ENCODE measurements at places on chromosomes 7 and 10.

DNA sequence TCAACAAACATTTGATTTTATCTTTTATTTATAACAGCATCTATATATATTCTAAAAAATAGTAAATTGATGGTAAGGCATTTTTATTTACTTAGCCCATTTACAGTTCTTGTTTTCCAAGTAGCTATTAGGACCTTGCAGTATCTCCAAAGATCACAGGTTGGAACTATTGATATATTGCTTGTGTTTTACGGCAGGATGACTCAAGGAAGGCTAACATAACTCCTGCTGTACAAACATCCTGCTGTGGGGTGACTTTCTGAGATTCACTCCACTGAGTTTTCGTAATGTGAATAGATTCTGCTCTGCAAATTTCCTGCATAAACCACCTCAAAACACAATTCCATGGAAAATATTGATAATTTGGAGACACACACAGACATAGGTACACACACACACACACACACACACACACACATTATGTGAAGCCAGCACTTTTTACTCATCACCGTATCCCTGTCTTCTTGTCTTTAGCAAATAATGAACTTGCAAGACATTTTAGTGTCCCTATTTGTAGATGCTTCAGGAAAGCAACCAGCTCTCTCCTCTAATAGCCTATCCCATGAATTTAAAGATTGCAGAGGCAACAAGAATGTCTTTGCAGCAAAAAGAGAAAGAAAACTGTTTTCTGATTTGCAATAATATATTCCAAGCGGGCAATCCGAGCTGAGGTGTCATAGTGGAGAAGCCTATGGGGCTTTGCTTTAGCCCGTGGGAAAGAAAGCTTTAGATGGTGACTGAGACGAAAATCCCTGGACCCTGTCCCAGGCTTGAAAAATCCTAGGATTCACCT is 722 bp downstream of the AGR2 start:
- no peak for DNase-seq

GRCh38 chr10:69320521-69320920 is 42.2 kb downstream of the HK1 start:
- DNase-seq = no peak

- DNase-seq = no peak
Observed at GRCh38 chr7:80216996-80217842, 82.6 kb downstream of the GNAI1 start.

- DNase-seq = no peak
Observed at GRCh38 chr7:83921271-83921940, 272.5 kb upstream of the SEMA3E start.

- DNase-seq = no peak
Observed at GRCh38 chr10:93344691-93345090, 137.4 kb downstream of the MYOF start.

DNA sequence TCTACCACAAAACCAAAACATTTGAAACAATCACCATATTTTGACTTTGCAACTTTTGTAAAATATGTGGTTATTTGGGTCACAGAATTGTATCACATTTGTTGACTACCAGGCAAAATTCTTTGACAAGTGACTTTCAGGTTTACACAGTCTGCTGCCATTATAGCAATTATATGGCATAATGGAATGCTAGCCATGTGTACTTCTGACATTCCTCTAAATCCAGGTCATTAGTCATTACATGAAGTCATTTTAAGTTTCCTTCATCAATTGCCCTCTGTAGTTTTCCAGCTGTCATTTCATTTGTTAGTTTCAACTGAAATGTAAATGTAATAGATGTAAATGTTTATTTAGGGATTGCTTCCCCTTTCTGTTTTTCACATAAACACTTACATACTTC is 137.5 kb downstream of the IMMP2L start:
- DNase-seq = no peak

- DNase-seq = no peak
Observed at GRCh38 chr10:120735773-120736371, 115.3 kb upstream of the WDR11 start.

GRCh38 chr7:43764039-43764761 is 5.7 kb downstream of the BLVRA start:
- DNase-seq = peak; percentile 54

GRCh38 chr10:44477046-44477425 is 92.1 kb upstream of the CXCL12 start:
- no peak for DNase-seq

GRCh38 chr7:69476416-69476815 is 121.9 kb upstream of the AUTS2 start:
- no peak for DNase-seq

DNA sequence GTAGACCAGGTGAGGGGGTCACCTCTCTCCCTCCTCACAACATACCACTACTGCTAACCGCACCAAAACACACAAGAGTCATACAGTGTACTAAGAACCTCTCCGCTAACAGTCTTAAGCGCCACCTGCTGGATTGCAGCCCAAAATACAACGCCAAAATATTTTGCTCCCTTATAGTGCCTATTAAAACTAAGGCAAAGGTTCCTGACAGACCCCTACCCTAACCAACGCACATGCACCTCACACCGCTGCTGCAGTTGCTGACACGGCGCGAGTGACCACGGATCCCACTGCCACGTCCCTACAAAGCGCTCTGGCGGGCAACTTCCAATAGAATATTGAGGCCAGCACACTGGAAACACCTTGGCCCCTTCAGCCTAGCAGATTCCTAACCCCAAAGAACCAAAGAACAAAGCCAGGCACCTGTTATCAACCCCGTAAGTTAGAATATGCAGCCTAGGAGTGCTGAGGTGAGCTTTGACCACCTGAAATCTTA is 563.6 kb upstream of the SEMA3D start:
- DNase-seq = no peak

DNA sequence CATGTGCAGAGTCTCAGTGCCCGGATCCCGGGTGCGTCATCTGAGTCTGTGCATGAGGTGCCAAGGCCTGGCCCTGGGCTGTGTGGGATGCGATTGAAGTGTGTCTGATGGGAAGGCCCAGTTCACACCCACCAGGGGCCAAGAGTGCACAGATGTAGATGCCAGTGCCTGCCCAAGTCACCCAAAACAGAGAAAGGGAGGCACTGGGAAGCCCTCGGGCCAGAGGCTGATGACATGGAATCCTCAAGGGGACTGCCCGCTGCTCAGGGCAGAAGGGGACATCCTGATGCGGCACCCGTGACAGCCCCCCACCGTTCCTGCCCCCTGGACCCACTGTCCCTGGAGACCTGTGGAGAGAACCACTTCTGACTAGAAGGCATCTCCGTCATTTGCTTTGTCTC is 72.2 kb upstream of the ZNF479 start:
- no peak for DNase-seq

DNA sequence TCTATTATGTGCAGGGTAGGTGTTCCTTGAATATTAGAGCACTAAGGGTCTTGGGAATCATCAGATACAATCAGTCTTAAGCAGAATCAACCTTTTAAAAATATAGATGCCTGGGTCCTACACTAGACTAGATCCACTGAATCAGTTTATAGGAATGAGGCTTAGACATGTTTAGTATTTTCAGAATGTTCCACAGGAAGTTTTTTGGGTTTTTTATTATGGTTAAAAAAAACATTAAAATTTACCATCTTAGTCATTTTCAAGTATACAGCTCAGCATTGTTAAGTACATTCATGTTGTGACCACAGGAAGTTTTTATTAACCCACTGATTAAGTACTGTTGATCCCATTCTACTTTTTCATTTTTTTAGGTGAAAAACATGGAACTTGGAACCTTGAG is 135.7 kb downstream of the LCOR start:
- no peak for DNase-seq

DNA sequence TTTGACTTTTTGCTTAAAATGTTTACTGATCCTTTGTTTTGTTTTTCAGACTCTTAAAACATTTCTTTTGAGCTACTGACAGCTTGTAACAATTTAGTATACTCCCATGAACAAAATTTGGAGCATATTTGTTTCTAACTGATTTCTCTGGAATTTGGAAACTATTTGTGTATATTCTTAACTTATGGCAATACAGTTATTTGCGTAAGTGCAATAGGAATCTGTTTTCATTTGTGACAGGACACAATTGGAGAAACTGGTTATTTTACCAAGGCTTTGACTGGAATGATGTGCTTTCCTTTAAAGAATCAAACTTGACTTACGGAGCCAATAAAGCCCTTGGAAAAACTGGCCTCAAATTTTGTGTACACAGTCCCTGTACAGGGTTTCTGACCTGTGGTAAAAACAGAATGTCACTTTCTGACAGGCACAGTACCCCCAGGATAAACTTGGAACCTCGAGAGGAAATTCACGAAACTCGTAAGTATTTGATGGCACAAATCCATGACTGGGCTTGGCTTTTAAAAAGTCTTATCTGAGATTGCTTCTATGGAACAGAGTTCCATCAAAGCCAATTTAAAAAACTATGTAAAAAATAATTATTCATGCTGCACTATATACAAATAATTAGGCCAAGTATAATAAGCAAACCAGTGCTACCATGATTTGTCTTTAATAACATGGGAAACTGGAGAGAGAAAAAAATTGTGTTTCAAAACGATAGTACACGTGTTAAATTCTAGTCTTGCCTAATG is 70.4 kb downstream of the ST8SIA6 start:
- no peak for DNase-seq

DNA sequence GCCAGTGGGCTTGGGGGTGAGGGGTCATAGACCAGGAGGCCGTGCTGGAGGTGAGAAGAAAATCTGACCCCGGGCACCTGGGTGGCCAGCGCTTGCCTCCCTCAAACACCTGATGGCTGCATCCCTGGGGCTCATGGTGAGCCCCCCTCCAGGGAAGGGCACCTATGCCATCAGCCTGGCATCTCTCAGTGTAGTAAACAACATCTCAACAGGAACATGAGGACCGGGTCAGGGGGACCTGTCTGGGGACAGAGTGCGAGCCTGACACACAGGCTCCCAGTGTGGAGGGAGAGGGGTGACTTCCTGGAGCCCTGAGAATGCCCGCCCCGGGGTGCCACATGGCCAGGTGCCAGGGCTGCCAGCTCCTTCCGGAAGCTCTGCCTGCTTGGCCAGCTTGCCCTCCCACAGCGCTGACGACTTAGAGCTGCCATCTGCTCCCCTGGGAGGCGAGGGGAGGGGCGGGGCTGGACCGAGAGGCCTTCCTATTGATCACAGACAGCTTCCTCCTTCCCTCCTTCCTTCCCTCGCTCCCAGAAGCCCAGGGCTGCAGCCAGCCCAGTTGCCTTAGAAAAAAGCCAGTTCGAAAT is 12.3 kb downstream of the STX1A start:
- no peak for DNase-seq

DNA sequence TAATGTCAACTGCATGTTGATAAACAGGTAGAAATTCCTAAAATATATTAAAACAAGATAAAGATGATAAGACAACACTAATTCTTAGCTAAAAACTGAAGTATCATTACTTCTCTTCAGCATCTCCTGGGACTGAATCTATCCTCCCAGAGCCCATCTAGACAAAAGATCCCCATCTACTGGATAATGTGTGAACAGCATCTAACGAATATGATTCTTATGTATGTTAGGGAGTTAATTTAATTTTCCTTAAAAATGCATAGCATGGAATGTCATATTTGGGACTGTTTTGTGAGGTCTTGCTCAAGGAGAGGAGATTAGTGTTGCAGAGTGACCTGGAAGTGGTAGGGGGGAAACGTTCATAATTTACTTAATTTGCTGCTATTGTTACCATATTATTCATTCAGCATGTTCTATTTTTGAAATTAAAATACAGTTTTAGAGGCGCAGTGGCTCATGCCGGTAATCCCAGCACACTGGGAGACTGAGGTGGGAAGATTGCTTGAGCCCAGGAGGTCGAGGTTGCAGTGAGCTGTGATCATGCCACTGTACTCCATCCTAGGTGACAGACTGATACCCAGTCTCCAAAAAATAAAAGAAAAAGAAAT is 305.1 kb upstream of the CSTF2T start:
- DNase-seq = no peak

DNA sequence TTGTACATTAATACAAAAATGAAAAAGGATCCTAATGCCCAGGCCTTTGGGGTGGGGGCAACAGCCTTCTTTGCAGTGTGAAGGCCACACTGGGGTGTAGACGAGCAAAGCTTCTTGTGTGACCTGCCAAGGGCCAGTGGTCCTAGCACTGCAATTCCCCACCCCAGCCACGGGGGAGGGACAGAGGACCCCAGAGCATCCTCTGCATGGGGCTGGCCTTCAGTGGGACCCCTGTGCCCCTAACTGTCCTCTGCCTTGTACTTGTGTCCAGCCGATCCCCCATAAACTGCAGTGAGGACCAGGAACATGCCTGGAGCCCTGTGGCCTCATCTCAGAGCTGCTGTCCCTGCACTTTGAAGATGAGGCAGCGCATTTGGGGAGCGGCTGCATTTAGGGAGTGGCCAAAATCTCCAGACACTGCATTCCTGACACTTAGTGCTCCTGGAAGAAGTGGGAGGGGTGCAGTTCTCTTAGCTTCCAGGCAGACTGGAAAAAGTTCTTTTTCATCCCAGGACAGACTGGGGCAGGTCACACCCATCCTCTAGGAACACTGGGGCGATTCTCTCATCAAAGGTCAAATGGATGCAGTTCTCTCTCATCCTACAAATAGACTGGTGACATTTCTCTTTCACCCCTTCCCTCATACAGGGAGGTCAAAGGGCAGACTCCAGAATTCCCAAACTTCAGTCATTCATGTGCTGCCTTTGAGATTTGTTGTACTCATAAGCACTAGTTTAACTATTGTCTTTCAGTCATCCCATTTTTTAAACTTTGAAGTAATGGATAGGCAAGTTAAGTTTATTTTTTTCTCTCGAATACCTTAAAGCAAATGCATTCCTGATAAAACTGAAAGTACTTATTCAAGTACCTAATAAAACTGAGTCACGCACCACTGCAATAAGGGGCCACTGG is 922 bp upstream of the MYO1G start:
- no peak for DNase-seq
